AG10803 (cell line): ENCODE measurements at places on chromosomes 16 and 17.

DNA sequence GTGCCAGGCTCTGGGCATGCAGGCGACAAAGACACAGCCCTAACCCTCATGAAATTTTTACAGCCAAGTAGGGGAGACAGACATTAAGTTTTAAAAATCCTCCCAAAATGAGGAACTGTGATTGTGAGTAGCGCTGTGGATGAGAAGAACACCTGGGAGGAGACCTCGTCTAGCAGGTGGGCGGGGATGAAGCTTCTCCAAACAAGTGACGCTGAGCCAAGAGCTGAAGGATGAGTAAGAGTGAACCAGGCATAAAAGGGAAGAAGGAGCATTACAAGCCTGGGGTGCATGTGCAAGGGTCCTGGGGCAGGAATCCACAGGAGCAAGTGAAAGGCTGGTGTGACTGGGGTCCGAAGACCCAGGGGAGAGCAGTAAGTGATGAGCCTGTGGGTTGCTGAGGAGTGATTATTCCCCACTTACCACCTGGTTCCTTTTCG is 149.4 kb upstream of the HS3ST2 start:
- no peak for DNase-seq

- DNase-seq, result no peak
Measured at GRCh38 chr16:60636117-60636516, 1400.1 kb downstream of the CDH8 start.

DNA sequence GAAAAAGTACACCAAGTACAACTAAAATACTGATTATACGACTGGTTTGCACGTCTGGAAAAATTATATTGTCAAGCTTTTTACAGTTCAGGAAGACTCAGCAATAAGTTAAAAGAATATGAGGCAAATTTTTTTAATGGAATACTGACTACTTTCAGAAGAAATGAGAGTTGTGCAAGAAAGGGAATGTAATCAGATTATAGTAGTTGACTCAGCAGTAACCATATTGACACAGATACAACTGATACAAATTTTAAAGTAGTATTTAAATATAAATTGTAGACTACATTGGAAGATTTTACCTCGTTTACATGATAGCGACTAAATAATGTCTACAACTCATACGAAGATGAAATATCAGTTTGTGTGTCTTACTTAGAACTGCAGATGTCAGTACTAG is 16.7 kb downstream of the ASGR2 start:
- DNase-seq, result no peak

GRCh38 chr17:57313097-57313835 is 56.9 kb downstream of the MSI2 start:
- DNase-seq, result no peak

DNA sequence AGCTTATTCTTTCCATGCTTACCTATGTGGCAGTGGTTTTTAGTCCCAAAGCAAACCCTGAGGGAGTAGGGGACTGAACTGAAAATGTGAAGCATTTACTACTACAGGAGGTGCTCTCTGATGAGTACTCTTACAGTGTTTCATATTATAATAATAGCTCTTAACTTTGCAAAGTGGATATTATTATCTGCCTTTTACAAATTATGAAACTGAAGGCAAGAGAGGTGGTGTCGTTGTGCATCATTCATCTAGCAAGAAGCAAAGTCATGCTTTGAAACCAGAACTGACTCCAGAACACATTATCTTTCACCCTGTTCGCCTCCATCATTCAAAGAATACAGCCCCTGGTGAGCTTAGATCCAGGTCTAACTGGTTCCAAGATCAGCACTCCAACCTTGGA is 8.2 kb upstream of the KCNH6 start:
- DNase-seq, result no peak

DNA sequence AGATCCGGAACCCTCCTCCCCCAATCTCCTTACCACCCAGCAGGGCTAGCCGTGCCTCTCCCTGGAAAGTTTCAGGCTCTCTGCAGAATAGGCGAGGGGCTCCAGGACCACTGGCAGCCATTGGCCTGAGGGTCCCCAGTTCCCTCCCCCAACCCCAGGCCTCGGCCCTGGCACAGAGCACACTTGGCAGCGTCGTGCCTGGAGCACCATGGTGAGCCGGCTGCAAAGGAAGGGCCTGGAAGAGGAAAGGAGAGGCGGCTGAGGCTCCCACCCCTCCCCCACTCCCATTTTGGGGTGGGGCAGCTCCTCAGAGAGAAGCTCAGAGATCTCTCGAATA is 369 bp upstream of the BTBD17 start:
- no peak for DNase-seq

GRCh38 chr16:24427840-24428239 is 111.5 kb upstream of the RBBP6 start:
- no peak for DNase-seq

DNA sequence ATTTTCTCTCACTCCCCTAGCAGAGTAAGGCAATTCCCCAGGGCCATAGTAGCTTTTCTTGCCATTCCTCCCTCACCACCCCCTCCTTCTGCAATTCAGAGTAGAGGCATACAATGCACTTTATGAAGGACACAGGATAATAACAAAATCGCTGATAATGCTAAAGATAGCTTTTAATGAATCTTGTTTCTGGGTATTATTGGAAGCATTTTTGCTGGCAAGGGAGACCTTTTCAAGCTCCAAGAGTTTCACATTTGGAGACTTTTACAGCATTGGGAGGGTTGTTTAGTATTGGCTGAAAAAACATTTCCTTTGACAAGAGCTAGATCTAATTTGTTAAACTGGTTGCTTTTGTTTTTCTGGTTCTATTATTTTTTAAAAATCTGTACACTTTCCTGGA is 573.0 kb upstream of the C16orf82 start:
- DNase-seq, result no peak

DNA sequence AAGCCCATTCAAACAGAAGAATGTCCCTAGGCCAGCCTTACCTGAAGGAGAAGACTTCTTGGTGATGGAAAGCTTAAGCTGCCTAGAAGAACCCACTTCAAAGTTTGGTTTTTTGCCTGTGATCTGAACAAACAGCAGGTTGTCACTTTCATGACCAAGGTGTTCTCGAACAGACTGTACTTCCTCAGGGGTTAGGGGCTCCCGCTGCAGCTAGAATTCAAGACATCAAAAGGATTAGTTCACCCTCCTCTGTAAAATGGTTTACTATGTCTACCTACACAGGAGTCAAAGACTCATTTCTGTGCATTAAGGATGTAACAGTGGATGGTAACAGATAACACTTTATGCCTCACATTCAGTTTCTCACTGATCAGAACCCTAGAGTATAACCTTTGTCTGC is 13.2 kb downstream of the CIAPIN1 start:
- DNase-seq, result no peak

DNA sequence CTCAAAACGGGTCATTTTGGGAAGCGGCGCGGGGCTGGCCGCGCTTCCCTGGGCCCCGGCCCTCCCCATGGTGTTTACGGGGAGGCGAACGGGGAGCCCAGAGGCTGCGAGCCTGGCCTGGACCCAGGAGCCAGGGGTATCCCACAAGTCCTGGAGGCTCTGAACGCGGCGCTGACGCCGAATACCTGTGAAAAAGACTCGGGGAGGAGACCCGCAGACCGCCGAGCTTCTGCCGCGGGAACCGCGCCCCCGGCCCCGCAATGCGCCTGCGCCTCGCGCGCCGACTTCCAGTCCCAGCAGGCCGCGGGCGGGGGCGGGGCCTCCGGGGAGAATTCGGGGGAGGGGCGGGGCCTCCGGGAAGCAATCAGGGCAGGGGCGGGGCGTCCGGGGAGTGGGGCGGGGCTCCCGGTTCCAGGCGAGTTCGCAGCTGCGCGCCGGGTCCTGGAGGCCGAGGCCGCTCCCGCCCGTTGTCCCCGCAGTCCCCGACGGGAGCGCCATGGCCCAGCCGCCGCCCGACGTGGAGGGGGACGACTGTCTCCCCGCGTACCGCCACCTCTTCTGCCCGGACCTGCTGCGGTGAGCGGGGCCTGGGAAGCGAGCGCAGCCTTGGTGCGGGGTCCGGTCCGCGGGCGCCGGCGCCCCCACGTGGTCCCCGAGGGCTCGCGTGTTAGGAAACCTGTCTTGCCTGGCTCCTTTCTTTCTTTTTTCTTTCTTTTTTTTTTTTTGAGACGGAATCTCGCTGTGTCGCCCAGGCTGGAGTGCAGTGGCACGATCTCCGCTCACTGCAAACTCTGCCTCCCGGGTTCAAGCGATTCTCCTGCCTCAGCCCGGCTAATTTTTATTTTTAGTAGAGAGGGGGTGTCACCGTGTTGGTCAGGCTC is at the start of gene DECR2:
Gene DECR2, plus strand, starts transcription at position 418 of the 881 bp plus-strand sequence. Its CDS starts 79 bp downstream, at position 497.
- DNase-seq, result peak; percentile 83

DNA sequence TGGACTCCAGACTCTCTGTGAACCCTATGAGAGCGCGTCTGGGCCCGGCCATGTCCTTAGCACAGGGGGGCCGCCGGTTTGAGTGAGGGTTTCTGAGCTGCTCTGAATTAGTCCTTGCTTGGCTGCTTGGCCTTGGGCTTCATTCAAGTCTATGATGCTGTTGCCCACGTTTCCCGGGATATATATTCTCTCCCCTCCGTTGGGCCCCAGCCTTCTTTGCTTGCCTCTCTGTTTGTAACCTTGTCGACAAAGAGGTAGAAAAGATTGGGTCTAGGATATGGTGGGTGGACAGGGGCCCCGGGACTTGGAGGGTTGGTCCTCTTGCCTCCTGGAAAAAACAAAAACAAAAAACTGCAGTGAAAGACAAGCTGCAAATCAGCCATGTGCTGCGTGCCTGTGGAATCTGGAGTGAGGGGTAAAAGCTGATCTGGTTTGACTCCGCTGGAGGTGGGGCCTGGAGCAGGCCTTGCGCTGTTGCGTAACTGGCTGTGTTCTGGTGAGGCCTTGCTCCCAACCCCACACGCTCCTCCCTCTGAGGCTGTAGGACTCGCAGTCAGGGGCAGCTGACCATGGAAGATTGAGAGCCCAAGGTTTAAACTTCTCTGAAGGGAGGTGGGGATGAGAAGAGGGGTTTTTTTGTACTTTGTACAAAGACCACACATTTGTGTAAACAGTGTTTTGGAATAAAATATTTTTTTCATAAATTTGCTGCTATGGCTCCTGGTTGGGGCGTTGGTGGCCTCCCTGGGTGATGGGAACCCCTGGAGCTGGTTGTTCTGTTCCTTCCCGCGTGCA is 23.1 kb downstream of the STAT5A start:
- peak; percentile 93 for DNase-seq

- no peak for DNase-seq
Measured at GRCh38 chr17:27776882-27777624, 23.3 kb downstream of the NOS2 start.

GRCh38 chr17:18968345-18968744 is 16.4 kb downstream of the SLC5A10 start:
- no peak for DNase-seq
